ENCODE measurements at places on chromosomes 5 and 9. TPM values are rescaled to one million over a fixed set of nuclear protein-coding genes. Genes with fewer than 3 reads are reported as not detected.

- no peak for DNase-seq
Observed at GRCh38 chr5:154406231-154406630, 39.6 kb upstream of the SAP30L start.

DNA sequence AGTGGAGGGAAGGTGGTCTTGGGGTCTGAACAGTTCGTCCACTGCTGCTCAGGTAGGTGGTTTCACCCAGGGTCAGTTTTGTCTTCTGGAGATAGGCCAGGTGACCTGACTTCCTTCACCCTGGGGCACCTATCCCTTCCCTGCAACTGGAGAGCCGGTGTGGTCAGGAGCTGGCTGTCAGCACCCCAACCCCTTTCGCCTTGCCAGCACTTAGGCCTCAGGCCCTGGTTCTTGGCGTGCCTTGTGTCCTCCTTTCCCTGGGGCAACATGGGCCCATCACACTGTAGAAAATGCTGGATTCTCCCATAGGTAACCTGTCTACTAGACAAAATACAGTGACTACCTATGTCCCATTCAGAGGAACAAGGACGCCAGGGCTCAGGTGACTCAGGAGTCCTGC lies 13.1 kb downstream of the PROP1 start:
- DNase-seq = no peak

GRCh38 chr5:34519489-34520220 lies 136.5 kb upstream of the RAI14 start:
- DNase-seq = no peak

- DNase-seq = no peak
Observed at GRCh38 chr5:149118463-149118862, 22.8 kb upstream of the ABLIM3 start.

GRCh38 chr9:36870960-36871359 lies 163.1 kb downstream of the PAX5 start:
- peak; percentile 46 for DNase-seq

DNA sequence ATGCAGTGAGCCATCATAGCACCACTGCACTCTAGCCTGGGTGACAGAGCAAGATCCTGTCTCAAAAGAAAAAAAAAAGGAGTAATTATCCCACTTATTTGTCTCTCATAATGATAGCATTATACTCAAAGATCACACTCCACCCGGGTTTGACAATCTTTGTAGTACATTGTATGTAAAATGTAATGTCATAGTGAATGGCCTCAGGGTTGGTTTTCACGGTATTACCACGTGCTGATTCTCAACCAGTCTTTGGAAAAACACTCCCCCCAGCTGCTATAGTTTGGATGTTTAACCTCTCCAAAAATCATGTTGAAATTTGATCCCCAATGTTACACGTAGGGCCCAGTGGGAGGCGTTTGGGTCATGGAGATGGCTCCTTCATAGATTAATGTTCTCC lies 402.4 kb upstream of the GRAMD2B start:
- DNase-seq = no peak

STK32A gene
- 4.0 TPM for total RNA-seq

ADAMTS12 gene
- 2.9 TPM for total RNA-seq

DNA sequence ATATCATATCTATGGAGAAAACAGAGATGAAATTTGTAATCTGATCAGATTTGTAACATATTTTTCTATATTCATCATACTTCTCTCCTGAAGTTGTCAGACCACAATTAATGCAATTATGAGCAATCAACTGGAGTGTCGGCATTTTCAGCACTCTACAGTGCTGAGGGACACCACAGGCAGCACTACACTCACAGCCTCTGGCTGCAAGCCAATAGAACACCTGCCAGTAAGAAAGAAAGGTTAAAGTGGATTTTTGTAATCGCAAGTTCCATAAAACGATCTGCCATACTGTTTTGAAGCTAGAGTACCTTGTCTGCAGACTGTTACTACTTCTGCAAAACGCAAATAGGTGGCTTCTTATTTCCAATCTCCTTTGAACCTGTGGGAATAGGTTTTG lies 147.6 kb downstream of the ADAMTS6 start:
- no peak for DNase-seq

SPATA31A3 gene
- total RNA-seq = not detected

GRCh38 chr5:58628626-58629025 lies 45.8 kb downstream of the RAB3C start:
- no peak for DNase-seq

DNA sequence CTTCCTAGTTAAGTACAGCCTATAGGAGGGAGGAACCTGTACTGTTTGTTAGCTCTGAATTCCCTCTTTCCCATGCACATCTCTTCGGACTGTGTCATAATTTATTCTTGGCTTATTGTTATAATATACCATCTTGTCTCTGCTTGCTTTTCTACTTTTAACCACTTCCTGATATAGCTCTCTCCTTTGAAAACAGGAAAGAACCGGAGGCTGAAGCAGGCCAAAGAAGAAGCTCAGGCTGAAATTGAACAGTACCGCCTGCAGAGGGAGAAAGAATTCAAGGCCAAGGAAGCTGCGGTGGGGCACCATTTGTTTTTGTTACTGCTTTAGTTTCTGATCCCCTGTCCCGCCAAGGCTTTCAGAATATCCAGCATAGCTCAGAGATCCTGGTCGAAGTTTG lies 4.8 kb downstream of the ATP6V1G1 start:
- peak; percentile 43 for DNase-seq

FBXL7 gene
- 1.6 TPM for total RNA-seq

DNA sequence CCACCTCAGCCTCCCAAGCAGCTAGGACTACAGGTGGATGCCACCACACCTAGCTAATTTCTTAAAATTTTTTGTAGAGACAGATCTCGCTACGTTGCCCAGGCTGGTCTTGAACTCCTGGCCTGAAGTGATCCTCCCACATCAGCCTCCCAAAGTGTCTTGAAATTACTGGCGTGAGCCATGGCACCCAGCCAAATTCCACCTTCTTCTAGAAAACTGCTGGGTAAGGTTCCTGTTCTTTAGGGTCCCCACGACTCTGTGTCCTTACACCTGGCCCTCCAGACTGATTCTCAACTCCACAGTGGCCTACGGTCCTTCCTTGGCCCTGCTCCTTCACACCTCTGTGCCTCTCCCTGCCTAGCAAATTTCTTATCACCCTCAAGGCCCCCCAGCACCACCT lies 1.9 kb downstream of the MAPK9 start:
- no peak for DNase-seq

DNA sequence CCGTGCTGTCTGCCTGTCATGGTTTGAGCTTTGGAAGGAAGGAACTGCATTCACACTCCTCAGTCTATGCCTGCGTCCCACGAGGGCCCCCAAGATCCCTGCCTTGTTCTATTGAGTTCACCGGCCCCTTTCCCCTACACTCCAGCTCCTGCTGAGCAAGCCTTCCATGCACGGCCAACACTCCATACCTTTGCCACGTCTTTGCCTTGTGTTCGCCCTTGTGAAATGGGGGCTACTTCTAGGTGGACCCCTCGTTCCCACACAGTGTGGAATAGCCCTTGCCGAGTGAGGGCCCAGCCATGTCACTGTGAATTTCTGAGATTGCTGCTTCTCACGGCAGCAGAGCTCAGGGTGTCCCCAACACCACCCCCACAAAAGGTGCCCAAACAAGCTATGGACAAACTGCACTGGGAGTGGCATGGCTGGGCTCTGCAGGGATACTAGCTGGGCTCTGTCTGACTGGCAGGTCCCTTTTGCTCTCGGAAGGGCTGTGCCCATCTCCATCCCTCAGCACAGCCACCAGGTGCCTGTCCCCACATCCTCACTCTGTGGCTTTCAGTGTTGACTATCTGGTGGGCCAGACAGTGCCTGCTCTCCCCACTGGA lies 67.9 kb upstream of the ADAMTS2 start:
- DNase-seq = no peak

ADAMTS13 gene
- 5.0 TPM for total RNA-seq

DNA sequence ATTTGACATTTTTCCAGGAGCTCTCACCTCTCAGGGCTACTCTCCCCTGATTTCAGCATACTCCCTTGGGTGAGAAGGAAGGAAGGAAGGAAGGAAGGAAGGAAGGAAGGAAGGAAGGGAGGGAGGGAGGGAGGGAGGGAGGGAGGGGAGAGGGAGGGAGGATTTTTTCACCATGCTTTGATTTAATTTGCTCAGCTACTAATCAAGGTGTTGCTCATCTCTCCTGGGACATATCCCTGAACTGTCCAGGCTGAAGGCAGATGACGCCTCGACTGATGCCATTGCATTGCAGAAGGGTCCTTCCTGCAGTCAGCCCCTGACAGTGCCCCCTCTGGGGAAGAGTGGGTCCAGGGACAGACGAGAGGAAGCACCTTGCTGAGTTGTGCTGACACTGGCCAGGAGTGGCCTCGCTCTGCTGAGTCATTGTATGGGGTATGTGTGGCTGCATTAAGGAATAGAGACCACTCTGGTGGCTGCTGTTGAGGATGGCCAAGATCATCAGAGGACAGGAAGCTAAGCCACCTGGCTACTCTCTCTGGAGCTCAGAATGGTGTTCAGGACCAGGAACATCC lies 43.6 kb upstream of the CRB2 start:
- DNase-seq = no peak

- DNase-seq = no peak
Observed at GRCh38 chr5:159638954-159639559, 277.2 kb upstream of the ADRA1B start.

DNA sequence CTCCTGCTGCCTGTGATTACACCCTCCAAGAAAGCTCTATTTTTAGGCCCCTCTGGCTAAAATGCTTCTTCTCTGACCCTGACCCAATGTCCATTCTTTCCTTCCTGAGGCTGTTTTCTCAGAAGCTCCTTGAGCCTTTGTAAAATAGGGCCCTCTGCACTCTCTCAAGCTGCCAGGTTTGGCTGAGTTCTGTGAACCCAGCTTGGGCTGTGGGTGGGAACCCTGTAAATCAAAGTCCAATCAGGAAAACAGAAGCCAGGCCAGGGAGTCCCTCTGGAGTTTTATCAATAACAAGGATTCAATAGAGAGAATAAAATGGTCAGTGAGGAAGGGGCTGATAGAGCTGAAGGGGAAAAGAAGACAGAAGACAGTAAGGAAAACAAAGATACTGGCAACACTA lies 43.7 kb upstream of the ERCC6L2 start:
- peak; percentile 51 for DNase-seq

FGD3 gene
- 5.4 TPM for total RNA-seq

DNA sequence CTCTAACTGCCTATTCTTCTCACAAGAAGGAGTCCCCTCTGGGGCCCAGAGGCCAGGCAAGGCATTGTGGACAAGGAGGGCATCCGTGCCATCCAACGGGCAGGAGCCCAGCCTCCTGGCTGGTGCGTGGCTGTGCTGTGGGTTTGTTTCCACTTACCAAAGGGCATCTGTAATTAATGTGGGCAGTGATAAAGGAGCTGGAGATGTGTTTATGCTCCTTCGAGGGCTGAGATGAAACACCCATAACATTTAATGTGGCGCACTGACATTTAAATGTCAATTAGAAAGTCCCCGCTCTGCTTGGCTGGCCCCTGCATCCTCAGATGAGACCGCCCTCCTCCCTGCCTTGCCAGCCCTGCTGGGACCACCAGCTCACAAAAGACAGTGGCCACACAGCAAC lies 57.1 kb downstream of the KCNIP1 start:
- DNase-seq = no peak

LAMC3 gene
- total RNA-seq = 0.58 TPM

- no peak for DNase-seq
Observed at GRCh38 chr9:91255327-91255726, 106.4 kb downstream of the AUH start.

- no peak for DNase-seq
Observed at GRCh38 chr5:7578071-7578470, 182.1 kb downstream of the ADCY2 start.

GRCh38 chr9:133050142-133050541 lies 11.6 kb upstream of the CEL start:
- no peak for DNase-seq

DNA sequence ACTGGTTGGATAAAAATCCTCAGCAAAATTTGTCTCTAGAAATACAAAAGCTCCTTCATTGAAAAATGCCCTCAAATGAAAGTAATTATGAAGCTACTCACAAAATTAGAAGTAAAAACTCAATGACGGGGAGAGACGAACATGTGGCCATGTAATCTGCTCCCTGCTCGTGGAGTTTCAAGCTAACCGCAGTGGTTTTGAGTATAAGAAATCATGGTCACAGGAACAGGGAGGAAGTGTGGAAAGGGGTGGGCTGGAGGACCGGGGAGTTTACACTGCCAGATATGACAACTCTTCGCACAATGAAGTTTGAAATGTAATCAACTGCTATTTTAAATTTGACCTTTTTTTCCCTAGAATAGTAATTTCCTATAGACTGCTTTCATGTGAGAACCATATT lies 765.4 kb upstream of the DMAC1 start:
- DNase-seq = no peak

DNA sequence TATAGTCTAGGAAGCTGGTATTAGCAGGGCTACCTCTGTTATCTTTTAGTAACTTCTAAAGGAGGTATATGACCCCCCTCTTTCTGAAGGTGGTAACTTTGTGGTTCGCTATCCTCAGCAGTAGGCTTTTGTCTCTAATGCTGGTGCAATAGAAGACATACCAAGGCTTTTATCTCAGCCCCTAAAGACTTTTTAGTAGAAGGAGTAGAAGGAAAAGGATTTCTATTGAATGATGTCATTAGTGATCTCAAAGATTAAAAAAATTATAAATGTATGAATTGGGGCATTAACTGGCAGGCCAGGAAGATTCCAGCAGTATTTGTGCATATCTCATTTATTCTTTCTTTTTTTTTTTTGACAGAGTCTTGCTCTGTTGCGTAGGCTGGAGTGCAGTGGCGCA lies 78.2 kb downstream of the RAI14 start:
- no peak for DNase-seq

- no peak for DNase-seq
Observed at GRCh38 chr9:6942406-6942805, 184.6 kb downstream of the KDM4C start.

DNA sequence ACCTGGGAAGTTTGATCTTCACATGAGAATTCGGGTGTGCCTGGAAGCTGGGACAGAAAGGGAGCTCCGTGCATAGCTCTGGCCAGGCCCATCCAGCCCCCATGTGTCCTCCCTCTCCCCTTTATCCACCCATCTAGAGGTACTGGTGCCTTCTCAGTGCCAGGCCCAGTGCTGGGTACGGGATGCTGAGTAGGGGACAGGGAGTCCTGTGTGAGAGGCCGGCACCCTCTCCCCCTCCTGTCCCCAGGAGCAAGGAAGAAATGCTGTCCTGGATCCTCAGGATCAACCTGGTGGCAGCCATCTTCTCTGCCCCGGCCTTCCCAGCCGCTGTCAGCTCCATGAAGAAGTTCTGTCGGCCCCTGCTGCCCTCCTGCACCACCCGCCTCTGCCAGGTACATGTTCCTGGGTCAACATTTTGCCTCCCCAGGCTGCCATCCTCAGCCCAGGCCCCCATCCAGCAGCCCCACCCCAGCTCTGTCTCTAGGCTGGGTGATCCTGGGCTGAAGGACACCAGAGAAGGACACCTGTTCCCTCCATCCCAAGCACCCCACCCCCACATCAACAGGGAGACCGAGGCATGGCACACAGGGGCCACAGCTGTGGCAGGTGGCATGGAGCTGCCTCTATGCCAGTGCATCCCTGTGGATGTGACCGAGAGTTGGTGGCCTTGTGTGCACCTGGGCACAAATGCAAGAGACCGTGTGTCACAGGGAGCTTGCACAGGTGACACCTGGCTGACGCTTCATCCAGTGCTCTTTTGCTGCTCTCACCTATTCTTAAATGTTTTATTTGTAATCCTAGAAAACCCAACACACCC lies 43.0 kb downstream of the PSD2 start:
- DNase-seq = no peak

DHFR gene
- total RNA-seq = 35.9 TPM

Data from mucosa of descending colon (tissue), 3 donors.